Posterior cingulate gyrus (tissue), 11 donors: ENCODE measurements at places on chromosomes 16 and 17.

DNA sequence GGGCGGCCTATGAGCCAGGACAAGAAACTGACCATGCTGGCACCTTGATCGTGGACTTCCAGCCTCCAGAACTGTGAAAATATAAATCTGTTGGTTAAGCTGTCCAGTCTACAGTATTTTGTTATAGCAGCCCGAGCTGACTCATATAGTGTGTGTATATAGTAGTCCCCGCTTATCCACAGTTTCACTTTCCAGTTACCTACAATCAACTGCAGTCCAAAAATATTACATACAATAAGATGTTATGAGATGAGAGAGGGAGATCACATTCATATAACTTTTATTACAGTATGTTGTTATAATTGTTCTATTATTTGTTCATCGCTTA lies 4.9 kb downstream of the MT3 start:
- no peak for DNase-seq

- no peak for DNase-seq
Measured at GRCh38 chr17:51032850-51033249, 87.8 kb downstream of the SPAG9 start.

DNA sequence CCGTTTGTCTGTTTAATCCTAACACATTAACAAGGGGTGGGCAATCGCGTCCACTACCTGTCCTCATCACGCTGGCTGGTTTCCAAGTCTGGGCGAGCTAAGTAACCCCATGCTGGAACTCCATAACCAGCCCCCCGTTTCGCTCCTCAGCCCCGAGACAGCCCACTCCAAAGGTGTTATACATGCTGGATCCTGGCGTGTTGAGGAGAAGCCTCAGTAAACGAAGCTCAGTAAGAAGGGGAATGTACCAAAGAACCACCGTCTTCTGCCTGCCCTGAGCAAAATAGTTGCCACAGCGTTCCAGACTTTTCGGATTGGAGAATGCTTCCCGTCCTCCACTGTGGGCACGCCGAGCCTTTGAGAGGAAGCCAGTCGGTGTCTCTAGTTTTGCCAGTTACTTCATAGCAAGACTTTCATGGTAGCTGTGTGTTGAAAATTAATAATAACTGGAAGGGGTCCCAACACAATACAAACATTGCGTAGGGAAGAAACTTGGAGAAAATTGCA lies 16.1 kb upstream of the C17orf78 start:
- DNase-seq: no peak

DNA sequence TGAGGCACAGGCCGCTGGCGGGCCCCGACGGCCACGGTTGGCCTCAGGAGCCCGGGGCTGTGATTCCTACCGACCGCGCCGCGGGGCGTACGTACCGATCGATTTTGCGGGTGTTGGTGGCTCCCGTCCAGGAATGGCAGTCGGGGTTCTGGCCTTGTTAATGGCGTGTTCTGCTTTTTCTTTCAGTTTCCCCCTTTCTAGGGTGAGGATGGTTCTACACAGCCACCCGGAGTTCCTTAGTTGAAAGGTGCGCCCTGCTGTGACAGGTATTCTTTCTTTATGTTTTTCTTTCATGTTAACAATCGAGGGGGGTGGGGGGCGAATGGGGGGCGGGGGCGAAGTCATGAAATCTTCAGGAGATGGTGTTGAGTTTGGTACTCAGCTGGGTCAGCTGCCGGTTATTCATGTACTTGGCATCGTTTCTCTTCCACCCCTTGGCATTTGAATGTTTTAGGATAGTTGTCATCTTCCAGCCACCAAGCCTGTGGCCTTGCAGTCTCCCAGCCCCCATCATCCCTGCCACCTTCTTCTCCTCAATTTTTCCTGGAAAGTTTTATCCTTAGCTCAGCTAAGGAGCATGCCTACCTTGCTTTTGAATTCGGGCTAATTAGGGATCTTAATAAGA lies 802 bp downstream of the CYLD start:
- DNase-seq: no peak

- DNase-seq: no peak
Measured at GRCh38 chr16:57470711-57471110, 8.2 kb downstream of the POLR2C start.

DNA sequence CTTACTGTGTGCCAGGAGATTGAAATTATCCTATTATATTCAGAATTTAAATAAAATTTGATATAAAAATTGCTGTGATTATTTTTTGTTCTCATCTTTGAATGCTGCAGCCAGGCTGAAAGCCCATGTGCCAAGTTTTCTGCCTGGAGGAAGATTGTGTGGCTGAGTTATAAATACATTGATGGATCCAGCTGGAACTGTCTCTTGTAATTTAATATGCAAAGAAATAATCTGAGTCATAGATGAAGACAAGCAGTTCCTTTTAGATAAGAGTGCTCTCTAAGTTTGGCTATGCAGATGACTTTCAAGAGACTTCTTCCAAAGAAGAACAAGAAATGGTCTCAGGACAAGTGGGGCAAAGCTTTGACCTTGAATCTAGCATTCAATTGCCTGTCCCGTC lies 871.0 kb downstream of the CDH11 start:
- no peak for DNase-seq

- no peak for DNase-seq
Measured at GRCh38 chr17:81837641-81838040, 2.8 kb upstream of the PPP1R27 start.

GRCh38 chr16:88806491-88807111 lies 3.0 kb downstream of the CDT1 start:
- DNase-seq: no peak
